ENCODE measurements at places on chromosomes 3 and 15.
A peak's percentile ranks its signal among the peaks of the same experiment; 100 is the strongest.

GRCh38 chr3:177536873-177537272, 339.6 kb upstream of the TBL1XR1 start:
- peaks cover 15% of the 10 kb centered on the region for H3K4me1 ChIP-seq
- no peak overlapping the region for H3K4me3 ChIP-seq
- H3K27ac ChIP-seq, result no peak overlapping the region
- H3K27me3 ChIP-seq, result no peaks in the 10 kb centered on the region
- DNase-seq, result no peak

DNA sequence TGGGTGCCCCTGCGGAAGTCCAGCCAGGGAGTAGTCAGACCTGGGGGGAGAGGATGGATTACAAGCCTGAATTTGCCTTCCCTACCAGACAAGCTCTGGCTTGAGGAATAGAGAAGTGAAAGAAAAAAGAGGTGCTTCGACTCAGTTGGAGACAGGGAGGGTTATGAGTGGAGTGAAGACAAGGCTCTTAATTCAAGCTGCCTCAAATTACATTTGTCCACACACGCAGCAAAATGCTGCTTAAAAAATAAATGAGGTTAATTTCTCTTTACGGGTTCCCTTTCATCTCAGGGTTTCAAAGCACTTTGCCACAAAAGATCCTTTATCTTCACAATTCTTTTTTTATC, 49.0 kb upstream of the SLC4A7 start:
- no peaks in the 10 kb centered on the region for H3K36me3 ChIP-seq
- peak; percentile 29 for DNase-seq
- no peak overlapping the region for H3K4me3 ChIP-seq
- H3K4me1 ChIP-seq, result peaks cover 34% of the 10 kb centered on the region
- H3K27ac ChIP-seq, result peak overlapping the region; percentile 86

DNA sequence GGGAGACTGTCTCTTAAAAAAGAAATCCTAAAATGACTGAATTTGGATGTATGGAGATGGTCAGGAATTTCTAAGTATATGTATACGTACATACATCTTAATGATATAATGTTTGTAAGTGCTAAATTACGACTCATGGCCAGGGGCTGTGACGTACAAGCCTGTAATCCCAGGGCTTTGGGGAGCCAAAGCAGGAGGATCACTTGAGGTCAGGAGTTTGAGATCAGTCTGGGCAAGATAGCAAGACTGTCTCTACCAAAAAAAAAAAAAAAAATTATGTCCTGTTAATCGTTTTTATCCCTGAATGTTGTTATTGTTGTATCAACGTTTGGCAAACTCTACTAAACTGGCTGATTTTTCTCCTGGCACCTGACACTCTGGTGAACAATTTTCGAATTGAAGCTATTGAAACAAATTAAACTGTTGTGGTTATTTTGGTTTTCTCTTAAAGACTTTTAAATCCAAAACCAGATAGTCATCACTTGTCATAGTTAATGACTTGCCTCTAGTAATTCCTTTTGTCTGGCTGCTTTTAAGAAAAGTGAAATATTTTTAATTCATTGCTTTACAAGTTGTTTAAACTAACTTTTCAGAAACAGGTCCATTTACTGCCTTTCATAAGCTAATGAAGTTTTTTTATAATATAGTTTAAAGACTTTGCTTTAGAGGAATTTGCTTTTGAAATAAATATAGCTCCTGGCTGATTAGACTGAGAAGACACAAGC, 7.0 kb downstream of the MORF4L1 start:
- peaks cover 18% of the 10 kb centered on the region for H3K4me1 ChIP-seq
- no peaks in the 10 kb centered on the region for H3K27me3 ChIP-seq
- H3K36me3 ChIP-seq, result peaks cover 13% of the 10 kb centered on the region
- no peak overlapping the region for H3K4me3 ChIP-seq
- DNase-seq, result no peak

GRCh38 chr15:38307251-38307650, 54.6 kb downstream of the SPRED1 start:
- no peak for DNase-seq
- H3K4me1 ChIP-seq, result peaks cover 4% of the 10 kb centered on the region
- no peak overlapping the region for H3K27ac ChIP-seq
- no peaks in the 10 kb centered on the region for H3K27me3 ChIP-seq
- no peaks in the 10 kb centered on the region for H3K36me3 ChIP-seq
- no peak overlapping the region for H3K4me3 ChIP-seq

- H3K4me3 ChIP-seq, result no peak overlapping the region
- no peaks in the 10 kb centered on the region for H3K27me3 ChIP-seq
- no peak overlapping the region for H3K27ac ChIP-seq
- no peak for DNase-seq
- no peaks in the 10 kb centered on the region for H3K36me3 ChIP-seq
These were observed 16.8 kb upstream of the ABHD2 start for GRCh38 chr15:89071471-89071870.

GRCh38 chr15:71747128-71748083, 62.9 kb upstream of the NR2E3 start:
- peak; percentile 63 for DNase-seq
- H3K27me3 ChIP-seq, result no peaks in the 10 kb centered on the region
- H3K27ac ChIP-seq, result peak overlapping the region; percentile 83

- H3K27ac ChIP-seq, result no peak overlapping the region
- DNase-seq, result no peak
- peaks cover 31% of the 10 kb centered on the region for H3K4me1 ChIP-seq
- H3K4me3 ChIP-seq, result no peak overlapping the region
- H3K36me3 ChIP-seq, result no peaks in the 10 kb centered on the region
These were observed 1.7 kb upstream of the DENND4A start for GRCh38 chr15:65793818-65794104.

DNA sequence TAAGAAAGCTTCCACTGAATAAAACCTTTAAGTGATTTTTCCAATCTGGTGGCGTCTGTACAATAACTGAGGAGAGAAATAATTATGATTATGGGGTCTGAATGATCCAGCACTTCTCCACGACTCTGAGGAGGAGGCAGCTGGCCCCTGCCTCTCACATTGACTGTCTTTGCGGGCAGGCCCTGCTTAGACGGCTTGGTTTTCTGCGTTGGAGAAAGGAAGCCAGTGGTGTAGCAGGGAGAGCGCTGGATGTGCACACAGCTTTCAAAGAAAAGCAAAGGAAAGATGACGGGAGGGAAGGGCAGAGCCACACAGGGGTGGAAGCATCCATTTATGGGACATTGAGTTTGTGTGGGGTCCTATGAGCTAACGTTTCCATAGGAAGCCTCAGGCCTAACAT, 62.5 kb downstream of the MGLL start:
- no peak for DNase-seq
- H3K27ac ChIP-seq, result no peak overlapping the region
- H3K4me1 ChIP-seq, result peaks cover 3% of the 10 kb centered on the region
- H3K27me3 ChIP-seq, result no peaks in the 10 kb centered on the region
- no peak overlapping the region for H3K4me3 ChIP-seq
- no peaks in the 10 kb centered on the region for H3K36me3 ChIP-seq

- H3K27me3 ChIP-seq, result no peaks in the 10 kb centered on the region
- H3K4me3 ChIP-seq, result no peak overlapping the region
- H3K36me3 ChIP-seq, result peaks cover 2% of the 10 kb centered on the region
- H3K27ac ChIP-seq, result no peak overlapping the region
- no peak for DNase-seq
These were observed 33.4 kb downstream of the EIF3J start for GRCh38 chr15:44570361-44570760.

DNA sequence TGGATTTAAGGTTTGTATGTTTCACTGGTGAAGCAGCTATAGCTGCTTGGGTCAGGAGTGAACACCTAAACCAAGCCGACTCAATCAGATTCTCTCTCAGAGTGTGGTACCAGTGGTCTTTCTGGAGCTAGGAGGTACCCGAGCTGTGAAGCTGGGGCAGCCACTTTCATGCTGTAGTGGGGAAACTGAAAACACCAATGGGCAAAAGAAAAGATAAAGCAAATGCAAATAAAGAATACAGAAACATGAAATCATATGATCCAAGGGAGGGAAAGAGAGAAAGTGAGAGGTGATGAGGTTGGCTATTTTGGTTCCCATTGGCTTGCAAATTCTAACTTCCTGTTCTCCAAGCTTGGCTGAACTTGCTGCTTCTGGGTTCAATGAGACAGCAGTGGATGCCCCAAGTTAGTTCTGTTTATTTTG, 212.3 kb upstream of the CFAP20DC start:
- no peak overlapping the region for H3K4me3 ChIP-seq
- H3K27me3 ChIP-seq, result no peaks in the 10 kb centered on the region
- H3K4me1 ChIP-seq, result no peaks in the 10 kb centered on the region
- H3K36me3 ChIP-seq, result no peaks in the 10 kb centered on the region
- no peak for DNase-seq
- H3K27ac ChIP-seq, result no peak overlapping the region

GRCh38 chr3:71912839-71913495, 128.0 kb upstream of the PROK2 start:
- no peaks in the 10 kb centered on the region for H3K36me3 ChIP-seq
- H3K27ac ChIP-seq, result no peak overlapping the region
- H3K27me3 ChIP-seq, result no peaks in the 10 kb centered on the region
- H3K4me3 ChIP-seq, result no peak overlapping the region
- no peak for DNase-seq

GRCh38 chr15:58952751-58953150, 19.3 kb upstream of the SLTM start:
- H3K27ac ChIP-seq, result no peak overlapping the region
- H3K4me3 ChIP-seq, result no peak overlapping the region
- DNase-seq, result peak; percentile 19
- no peaks in the 10 kb centered on the region for H3K27me3 ChIP-seq

DNA sequence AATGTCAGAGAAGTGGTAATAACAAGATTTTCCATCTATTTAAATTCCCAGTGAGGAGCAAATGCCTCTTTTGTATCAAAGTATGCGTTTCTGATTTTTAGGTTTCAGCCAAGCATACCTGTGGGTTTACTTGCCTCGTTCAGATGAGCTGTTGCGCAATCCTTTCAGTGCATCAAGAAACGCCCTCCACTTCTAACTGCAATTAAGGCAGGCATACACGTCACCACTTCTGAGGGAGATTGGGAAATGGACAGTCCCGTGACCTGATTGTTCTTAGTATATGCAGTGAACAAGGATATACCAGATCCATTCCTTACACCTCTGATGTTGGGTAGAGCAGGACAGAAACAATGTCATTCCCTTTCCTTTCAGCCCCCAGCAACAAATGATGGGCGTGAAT, 219.0 kb downstream of the ITPR1 start:
- peaks cover 15% of the 10 kb centered on the region for H3K4me1 ChIP-seq
- no peaks in the 10 kb centered on the region for H3K36me3 ChIP-seq
- no peaks in the 10 kb centered on the region for H3K27me3 ChIP-seq
- no peak overlapping the region for H3K4me3 ChIP-seq
- no peak overlapping the region for H3K27ac ChIP-seq

GRCh38 chr15:65258375-65259262, 28.1 kb downstream of the PARP16 start:
- peaks cover 12% of the 10 kb centered on the region for H3K36me3 ChIP-seq
- H3K4me1 ChIP-seq, result no peaks in the 10 kb centered on the region
- H3K27ac ChIP-seq, result no peak overlapping the region
- no peak for DNase-seq
- no peak overlapping the region for H3K4me3 ChIP-seq

DNA sequence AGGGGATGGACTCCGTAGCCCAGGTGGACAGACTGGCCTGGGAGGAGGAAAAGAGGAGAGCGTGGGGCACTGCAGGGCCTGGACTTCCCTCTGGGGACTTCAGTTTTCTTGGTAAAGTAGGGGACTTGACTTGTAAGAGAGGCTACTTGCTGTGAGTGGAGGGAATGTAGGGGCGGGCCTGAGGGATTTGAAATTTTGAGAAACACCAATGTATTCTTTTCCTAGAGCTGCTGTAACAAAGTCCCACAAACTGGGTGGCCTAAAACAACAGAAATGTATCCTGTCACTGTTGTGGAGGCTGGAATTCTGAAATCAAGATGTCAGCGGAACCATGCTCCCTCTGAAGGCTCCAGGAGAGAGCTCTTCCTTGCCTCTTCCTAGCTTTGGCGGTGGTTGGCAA, 5.8 kb upstream of the HEG1 start:
- H3K4me1 ChIP-seq, result peaks cover 30% of the 10 kb centered on the region
- DNase-seq, result no peak
- no peak overlapping the region for H3K4me3 ChIP-seq
- H3K36me3 ChIP-seq, result no peaks in the 10 kb centered on the region

DNA sequence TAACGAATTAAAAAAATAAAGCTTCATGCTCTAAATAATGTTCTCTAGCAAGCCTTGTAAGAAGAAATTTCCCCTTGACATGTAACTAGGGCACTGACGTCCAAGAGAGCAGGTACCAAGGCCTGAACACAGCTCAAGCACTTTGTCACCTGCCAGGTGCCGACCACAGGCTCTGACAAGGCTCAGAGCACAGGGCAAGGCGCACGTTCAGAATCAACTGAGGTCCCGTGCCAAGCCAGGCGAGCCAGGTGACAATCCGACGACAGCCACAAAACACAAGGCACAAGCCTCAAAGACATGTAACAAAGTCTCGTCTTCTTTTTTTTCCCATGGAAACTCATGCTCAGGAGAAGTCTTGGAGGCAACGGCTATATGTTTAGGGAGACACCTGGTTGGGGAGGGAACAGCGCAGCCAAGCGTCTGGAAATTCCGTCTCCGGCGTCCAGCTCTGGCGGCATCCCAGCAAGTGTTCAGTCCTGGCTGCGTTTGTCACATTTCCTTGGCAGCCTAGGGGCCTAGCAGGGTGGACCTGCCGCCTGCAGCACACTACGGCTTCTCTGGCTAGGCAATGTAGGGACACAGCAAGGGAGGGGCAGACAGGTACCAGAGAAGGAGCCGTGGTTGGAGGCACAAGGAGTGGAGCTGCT, 76.7 kb downstream of the ADAMTS17 start:
- no peak overlapping the region for H3K4me3 ChIP-seq
- no peak for DNase-seq
- no peaks in the 10 kb centered on the region for H3K27me3 ChIP-seq
- no peak overlapping the region for H3K27ac ChIP-seq

DNA sequence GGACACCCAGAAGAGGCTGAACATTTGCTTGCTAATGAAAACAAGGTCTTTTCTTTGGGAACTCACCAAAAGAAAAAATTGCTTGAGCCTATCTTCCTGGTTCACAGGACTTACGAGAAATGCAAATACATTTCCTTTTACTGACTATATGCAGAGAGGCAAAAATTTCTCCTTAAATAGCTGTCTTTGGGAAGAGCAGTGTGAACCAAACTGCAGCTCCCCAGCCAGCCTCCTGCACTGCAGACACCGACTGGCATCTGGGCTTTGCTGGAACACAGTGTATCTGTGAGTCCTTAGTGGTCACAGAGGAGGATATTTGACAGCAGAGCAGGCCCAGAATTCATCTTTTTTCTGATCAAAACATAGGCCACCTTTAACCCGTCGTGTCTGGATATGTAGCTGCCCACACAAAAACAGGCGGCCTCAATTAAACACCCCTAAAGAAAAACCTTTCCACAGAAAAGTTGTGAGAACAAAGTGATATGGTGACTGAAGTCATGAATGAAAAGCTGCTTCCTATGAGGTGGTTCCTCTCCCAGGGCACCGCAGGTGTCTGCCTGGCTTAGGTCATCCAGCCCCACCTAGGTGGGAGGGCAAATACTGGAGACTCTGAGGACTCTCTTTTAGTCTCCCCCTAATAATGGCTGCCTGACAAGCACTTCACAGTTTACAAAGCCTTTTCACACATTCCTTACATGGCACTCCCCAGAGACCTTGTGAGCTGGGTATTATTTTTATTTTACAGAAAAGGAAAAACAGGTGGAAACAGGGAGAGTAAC, 46.1 kb upstream of the TMEM158 start:
- H3K27ac ChIP-seq, result no peak overlapping the region
- peaks cover 10% of the 10 kb centered on the region for H3K27me3 ChIP-seq
- DNase-seq, result no peak
- H3K4me3 ChIP-seq, result no peak overlapping the region
- H3K4me1 ChIP-seq, result no peaks in the 10 kb centered on the region
